ENCODE measurements at places on chromosomes 13 and 19.

DNA sequence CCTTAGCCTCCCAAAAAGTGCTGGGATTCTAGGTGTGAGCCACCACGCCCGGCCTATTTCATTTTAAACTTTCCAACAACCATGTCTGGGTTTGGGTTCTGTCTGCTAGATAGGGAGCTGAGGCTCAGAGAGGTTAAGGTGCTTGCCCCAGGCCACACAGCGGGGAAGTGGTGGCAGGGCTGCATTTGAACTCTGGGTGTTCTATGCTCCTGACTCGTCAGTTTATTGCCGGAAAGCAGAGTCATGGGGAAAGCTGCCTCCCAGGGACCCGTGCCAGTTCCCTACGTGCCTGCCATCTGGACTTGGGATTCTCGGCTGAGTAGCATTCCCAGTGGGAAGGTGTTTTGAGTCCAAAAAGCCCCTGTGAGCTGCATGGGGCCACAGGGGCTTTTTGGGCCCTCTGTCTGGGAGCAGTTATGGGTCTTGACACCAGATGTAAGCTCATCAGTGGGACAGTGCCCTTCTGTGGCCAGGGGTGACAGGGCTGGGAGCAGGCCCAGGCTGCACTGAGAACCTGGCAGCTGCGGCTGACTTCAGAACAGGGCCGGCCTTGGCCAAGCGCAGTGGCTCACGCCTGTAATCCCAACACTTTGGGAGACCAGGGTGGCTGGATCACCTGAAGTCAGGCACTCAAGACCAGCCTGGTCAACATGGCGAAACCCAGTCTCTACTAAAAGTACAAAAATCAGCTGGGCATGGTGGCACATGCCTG, 10.9 kb downstream of the RFX1 start:
- DNase-seq, result no peak

- no peak for DNase-seq
Measured at GRCh38 chr19:16846901-16847300, 17.7 kb downstream of the SIN3B start.

DNA sequence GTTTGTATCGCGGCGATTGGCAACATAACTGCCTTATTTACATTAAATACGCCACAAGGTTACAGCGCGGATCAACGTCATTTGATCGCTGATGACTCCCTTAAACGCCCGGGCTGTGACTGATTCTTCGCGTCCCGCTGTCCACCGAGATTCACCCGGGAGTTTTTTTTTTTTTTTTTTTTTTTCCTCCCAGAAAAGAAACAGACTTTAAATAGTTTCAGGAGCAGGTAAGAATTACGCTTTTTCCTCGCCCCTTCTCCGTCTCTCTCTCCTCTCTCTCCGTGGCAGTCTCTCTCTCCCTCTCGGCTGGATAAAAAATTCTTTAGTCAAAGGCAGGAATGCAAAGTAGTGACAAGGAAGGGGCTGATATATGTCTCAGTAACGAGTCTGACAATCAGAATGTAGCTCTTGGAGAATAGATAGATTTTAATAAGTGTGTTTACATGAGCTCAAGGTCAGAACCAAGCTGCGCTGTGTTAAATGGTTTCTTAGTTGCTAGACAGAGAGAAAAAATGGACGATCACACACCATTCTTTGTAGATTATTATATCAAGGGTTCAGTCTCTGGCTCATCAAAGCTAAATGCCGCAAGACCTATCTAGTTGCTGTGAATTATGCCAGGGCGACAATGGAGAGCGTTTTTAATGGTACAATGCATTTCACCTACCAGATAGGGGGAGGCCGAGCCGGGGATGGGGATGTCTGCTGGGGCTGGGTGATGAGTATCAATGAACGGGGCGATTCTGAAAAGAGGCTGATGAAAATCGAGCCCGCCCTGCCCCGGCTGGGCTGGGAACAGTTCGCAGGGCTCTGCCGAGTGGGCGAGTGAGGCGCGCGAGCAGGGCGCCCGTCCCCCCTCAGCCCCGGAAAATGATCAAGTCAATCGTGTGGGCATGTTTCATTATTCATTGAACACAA, 147.2 kb upstream of the ZNF536 start:
- DNase-seq, result peak; percentile 24

DNA sequence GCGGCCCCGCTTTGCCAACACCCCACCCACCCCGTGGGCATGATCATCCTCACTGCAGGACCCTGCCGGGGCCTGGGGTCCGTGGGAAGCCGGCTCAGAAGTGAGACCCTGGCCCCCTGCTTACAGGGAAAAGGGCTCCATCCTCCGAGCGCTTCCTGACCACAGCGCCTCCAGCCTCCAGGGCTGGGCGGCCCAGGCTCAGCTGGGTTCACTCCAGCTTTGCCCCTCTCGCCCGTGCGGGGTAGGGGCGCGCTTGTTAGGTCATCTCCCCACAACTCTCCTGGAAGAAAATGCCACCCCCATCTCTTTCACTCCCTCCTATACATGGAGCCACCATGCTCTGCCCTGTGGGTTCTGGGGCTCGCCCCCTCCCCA, 6.6 kb upstream of the C1QTNF9B start:
- no peak for DNase-seq

DNA sequence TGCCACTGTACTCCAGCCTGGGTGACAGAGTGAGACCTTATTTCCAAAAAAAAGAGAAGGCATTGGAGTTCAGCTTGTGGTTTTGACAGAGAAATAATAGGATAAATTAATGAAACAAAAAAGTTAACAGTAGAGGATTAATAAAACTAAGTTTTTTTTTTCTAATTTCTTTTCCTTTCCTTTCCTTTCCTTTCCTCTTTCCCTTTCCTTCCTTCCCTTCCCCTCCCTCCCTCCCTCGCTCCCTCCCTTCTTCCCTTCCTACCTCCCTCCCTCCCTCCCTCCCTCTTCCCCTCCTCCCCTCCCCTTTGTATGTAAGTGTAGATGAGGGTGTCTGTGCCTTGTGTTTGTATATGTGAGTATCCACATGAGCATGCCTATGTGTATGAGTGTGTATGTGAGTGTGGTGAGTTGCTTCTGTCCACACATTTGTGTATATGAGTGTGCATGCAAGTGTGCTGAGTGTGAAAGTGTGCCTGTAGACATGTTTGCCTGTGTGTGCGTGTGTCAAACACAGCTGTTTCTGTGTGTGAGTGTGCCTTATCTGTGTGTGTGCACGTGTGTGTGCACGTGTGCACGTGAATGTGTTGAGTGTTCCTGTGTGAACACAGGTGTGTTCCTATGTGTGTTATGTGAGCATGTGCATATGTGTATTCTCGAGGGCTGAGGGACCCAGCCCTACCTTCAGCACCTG, 12.5 kb upstream of the MZF1 start:
- DNase-seq, result peak; percentile 25

GRCh38 chr13:108213946-108214345, 1.4 kb downstream of the LIG4 start:
- no peak for DNase-seq

DNA sequence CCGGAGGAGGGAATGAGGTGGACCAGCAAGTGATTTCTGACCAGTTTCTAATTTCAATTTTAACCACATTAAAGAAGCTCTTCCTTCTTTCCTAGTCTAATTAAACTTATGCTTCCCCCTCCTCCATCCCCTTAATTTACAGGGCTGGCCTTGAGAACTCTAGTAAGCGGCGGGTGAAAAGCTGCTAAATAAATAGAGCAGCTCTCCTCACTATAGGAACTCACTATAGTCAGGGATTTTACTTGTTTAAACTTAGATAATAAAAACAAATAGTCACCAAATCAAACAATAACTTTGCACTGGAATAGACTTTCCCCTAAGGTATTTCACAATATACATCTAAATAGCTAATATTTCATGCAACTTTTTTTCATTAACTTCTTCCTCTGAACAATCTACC, 1838.2 kb upstream of the PRR20A start:
- no peak for DNase-seq

GRCh38 chr13:60112771-60113170, 51.0 kb downstream of the DIAPH3 start:
- no peak for DNase-seq

DNA sequence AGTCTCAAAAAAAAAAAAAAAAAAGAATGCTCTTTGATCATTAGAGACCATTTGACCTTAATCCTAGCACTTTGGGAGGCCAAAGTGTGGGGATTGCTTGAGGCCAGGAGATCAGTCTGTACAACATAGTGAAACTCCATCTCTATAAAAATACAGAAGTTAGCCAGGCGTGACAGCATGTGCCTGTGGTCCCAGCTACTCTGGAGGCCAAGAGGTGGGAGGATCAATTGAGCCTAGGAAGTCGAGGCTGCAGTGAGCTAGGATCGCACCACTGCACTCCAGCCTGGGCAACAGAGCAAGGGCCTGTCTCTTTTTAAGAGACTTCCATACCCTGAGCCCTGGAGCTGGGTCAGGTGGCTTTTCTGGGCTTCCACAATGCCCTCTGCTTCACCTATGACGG, 11.5 kb upstream of the COLGALT1 start:
- no peak for DNase-seq
